ENCODE measurements at places on chromosomes 3 and 15. TPM values are rescaled to one million over a fixed set of nuclear protein-coding genes. Genes with fewer than 3 reads are reported as not detected.

- DNase-seq = no peak
Measured at GRCh38 chr3:133254716-133255115, 145.1 kb upstream of the BFSP2 start.

DNA sequence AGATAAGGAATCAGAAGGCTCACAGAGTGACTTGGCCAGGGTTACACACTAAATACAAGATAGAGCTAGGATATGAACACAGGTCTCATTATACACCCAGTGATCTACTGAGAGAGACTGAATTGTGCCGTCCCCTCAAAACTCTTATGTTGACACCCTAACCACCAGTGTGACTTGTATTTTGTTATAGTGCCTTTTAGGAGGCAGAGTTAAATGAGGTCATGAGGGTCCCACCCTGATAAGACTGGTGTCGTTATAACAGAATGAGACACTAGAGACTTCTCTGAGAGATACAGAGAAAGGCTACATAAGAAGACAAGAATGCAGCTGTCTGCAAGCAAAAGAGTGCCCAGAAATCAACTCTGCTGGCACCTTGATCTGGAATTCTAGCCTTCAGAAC, 12.6 kb downstream of the KPNA1 start:
- no peak for DNase-seq

DNA sequence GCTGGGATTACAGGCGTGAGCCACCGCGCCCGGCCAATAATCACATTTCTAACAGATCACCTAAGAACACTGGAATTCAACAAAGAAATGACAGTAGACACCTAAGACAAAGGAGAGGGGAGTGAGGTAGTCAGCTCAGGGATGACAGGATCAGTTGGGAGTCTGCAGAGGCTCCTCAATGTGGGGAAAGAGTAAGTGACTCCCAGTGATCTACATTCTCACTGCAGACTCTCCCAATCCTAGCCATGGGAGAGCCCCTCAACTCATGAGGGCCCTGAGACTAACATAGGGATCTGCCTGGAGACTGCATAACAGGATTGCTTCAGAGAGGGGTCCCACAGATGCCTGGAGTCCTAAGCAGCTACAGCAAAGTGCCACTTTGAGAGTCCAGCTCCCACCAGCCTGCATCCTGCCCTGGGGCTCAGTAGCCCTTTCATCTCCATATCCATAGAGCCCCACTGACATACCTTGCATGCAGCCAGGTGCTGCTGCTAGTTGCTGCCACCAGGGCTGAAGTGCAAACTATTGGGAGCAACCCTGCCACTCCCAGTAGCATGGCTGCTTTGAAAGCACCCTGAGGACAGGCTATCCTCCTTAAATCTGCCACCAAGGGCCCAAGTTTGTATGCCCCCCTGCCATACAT, 21.8 kb upstream of the PFN2 start:
- no peak for DNase-seq

The ADCY5 gene
- polyA plus RNA-seq = 12.1 TPM

GRCh38 chr3:195914648-195915473, 6.5 kb upstream of the TNK2 start:
- peak; percentile 77 for DNase-seq

- no peak for DNase-seq
Measured at GRCh38 chr3:154758109-154758868, 321.8 kb upstream of the MME start.

DNA sequence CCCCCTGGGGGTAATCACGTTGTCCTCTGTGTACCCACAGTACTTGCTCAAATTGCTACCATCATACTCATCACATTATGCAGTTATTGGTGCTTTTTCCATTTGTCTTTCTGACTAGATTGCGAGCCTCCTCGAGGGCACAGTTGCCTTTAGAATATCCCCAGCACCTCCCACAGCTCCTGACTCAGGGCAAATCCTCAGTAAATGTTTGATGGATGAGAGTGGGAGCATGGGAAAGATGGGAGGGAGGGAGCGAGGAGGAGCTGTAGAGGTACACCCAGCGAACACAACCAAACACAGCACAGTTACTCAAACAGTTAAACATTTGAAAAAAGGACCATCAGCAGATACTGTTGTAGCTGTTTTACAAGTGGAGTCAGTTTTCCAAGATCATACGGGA, 27.9 kb downstream of the SIDT1 start:
- no peak for DNase-seq

GRCh38 chr3:50525987-50526386, 22.6 kb upstream of the CACNA2D2 start:
- DNase-seq = no peak

- no peak for DNase-seq
Measured at GRCh38 chr15:35293353-35294130, 208.4 kb upstream of the NANOGP8 start.

- peak; percentile 18 for DNase-seq
Measured at GRCh38 chr15:83565553-83566159, 88.3 kb upstream of the ADAMTSL3 start.

GRCh38 chr3:187310954-187311470, 19.5 kb upstream of the MASP1 start:
- DNase-seq = no peak

The PLSCR2 gene
- polyA plus RNA-seq = 0.93 TPM

DNA sequence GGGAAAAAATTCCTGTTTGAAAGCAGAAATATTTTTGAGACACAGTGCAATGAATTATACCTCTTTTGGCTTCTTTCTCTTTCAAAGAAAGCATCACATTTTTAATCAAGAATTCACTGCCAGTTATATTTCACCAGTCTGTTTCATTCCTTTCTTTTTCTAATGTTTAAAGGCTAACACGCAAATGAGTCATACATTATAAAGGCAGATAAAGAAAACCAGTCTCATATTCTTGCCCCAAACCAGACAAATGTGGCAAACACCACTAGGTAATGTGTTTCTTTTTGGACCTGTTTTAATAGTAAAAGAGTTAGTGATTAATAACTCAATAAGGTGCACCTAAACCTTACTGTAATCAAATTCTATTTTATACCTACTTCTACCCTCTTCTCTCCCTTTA, 83.8 kb downstream of the PLOD2 start:
- DNase-seq = no peak

GRCh38 chr15:69232144-69232543, 66.6 kb upstream of the PAQR5 start:
- no peak for DNase-seq

DNA sequence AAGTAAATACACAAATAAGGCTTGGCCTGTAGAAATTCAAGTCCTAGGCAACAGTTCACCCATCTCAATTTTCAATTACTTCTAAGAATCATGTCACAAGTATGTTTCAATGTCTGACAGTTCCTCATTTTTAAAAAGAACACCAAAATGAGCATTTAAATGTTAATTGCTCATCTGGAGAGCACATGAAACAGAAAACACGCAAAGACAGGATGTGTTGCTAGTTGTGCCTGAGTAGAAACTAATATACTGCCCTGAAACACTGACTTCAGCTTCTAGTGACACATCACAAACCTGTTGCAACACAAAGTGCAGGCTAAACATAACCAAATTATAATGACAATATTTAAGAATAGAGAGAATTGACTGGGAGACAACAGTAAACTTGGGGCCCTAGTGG, 167.3 kb upstream of the THBS1 start:
- no peak for DNase-seq

GRCh38 chr3:81503026-81503425, 258.4 kb downstream of the GBE1 start:
- no peak for DNase-seq

DNA sequence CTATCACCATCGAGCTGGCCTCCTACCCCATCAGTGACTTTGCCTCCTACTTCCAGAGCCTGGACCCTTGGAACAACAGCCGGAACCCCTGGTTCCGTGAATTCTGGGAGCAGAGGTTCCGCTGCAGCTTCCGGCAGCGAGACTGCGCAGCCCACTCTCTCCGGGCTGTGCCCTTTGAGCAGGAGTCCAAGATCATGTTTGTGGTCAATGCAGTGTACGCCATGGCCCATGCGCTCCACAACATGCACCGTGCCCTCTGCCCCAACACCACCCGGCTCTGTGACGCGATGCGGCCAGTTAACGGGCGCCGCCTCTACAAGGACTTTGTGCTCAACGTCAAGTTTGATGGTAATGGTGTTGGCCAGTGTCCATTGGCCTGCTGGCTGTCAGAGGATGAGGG, 6.1 kb downstream of the GRM2 start:
- no peak for DNase-seq

DNA sequence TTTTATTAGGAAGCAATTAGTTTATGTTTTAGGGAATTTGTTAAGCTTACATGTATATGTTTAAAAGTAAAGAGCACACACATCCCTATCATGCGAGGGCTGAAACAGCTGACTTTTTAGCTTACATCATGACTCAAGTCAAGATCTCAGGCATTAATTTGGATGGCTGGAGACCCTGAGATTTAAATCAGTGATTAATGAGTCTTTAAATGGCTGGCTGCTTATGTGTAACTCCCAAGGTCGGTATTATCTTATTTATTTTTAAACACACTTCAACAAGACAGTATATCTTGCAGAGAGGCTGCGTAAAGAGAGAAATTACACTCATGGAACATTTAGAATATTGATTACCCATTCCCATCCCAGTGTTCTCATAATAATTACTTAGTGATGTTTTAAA, 169.4 kb downstream of the KBTBD8 start:
- no peak for DNase-seq

DNA sequence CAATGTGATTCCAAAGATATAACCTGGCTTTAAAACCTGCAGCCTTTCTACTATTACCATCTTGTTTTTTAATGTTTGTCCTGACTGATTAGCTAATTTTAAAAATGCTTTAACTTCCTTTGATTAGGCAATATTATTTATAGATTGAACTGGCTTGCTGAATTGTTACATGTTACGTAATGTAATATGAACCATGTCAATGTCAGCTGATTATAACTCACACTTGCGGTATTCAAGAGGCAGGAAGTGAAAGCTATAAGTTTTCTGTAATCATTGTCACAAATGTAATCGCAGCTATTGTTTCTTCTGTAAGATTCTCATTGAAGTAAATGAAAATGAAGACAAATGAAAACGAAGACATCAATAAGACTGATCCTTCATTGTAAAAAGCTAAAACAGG, 146.8 kb downstream of the ROBO2 start:
- peak; percentile 52 for DNase-seq

The WDR93 gene
- 1.8 TPM for polyA plus RNA-seq

The NME9 gene
- 2.8 TPM for polyA plus RNA-seq

The ATP13A3 gene
- polyA plus RNA-seq = 74.2 TPM

DNA sequence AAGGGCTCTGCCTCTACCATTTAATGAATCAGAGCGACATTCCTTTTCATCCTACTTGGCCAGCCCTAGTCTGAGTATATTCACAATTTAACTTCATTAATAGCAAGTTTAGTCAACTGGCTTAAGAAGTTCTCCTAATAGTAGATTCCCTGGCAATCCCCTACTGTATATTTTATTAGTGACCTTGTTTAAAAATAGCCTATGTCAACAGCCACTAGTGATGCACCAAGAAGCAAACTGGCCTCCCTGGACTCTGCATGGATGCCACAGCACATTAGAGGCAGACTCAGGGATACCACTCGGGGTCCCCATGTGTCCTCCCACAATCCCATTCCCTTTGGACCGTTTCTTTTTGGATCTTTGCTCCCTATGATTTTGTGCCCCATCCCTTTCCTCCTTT, 83.6 kb downstream of the THSD4 start:
- no peak for DNase-seq

The SUCNR1 gene
- polyA plus RNA-seq = 0.14 TPM

Data from right lung (tissue), 10 donors.